ENCODE measurements at places on chromosomes 16 and 17. TPM values are rescaled to one million over a fixed set of nuclear protein-coding genes. Genes with fewer than 3 reads are reported as not detected.

HOXB13 gene
- total RNA-seq: 2.3 TPM

PLCG2 gene
- 4.2 TPM for total RNA-seq

C16orf74 gene
- total RNA-seq: 16.1 TPM

RTN4RL1 gene
- 7.3 TPM for total RNA-seq

CD300C gene
- total RNA-seq: 0.31 TPM

NPIPB4 gene
- total RNA-seq: 30.9 TPM

DNAI2 gene
- total RNA-seq: not detected

TM4SF5 gene
- total RNA-seq: 1.2 TPM

SSTR5 gene
- 0.20 TPM for total RNA-seq

IRX5 gene
- 1.3 TPM for total RNA-seq

PDIA2 gene
- total RNA-seq: 0.59 TPM

KRTAP4-5 gene
- not detected for total RNA-seq

ZFP3 gene
- 0.81 TPM for total RNA-seq
